CD4-positive, alpha-beta T cell treated with Interleukin-10 for 1 hour (primary cell): ENCODE measurements at places on chromosomes 2 and 18.

- DNase-seq: no peak
Observed at GRCh38 chr18:28814365-28814764, 637.4 kb upstream of the CDH2 start.

DNA sequence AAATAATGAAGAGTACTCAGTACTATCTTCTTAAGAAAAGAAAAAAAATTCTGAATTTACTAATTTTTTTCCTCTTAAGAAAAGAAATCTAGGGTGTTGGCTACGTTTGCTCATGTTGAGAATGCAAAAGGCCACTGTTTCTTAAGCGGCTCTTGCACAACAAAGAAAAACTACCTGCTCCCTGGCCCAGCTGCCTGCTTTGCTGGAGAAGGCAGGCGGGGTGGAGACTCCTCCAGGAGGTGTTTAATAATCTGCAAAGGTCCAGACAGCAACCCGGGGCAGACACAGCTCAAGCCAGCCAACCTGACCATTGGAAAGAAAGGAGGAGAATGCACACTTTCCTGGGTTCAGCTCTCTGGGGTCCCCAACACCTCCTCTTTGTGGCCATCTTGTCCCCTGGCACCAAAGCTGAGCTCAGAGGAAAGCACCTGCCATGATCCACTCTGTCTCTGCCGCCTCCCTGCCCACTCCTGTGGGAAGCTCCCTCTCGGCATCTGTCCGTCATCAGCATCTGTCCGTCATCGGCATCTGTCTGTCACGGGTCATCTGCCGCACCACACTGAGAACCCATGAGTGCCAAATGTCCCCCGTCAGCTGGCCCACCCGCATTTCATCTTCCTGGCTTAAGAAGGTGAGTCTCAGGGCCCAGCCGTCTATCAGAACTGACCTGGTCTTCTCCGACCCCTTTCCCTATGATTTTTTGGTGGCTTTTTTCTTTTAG is 11.9 kb downstream of the ZNF516 start:
- DNase-seq: no peak

DNA sequence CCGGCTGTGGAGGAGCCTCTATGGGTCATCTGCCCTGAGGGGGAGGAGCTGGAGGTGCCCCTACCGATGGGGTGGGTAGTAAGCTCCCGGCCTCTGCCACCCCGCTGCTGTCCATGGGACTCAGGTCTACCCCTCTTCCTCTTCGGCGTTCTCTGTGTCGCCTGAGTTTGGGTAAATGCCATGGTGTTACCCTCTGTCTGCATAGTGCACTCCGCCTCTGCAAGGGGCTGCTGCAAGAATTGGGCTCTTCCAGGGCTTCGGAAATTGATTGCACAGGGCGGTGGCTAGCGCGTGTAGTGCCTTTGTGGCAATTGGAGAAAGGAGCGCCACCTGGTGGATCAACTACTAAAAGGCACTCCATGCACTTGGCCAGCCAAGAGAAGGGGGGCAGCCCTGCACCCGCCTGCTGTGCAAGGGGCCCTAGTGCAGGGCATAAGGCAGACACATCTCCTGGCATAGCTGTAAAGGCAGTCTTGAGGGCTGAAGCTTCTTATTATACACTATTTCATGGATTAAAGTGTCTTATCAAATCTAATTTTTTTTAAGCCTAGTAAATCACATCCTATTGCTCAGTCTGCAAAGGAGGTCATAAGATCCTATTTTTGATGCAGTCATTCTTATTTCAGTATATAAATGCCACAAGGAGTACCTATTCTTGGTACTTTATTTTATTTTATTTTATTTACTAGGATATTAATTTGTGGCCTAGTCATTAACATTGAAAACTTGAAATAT is 308.9 kb downstream of the PDE11A start:
- peak; percentile 75 for DNase-seq

DNA sequence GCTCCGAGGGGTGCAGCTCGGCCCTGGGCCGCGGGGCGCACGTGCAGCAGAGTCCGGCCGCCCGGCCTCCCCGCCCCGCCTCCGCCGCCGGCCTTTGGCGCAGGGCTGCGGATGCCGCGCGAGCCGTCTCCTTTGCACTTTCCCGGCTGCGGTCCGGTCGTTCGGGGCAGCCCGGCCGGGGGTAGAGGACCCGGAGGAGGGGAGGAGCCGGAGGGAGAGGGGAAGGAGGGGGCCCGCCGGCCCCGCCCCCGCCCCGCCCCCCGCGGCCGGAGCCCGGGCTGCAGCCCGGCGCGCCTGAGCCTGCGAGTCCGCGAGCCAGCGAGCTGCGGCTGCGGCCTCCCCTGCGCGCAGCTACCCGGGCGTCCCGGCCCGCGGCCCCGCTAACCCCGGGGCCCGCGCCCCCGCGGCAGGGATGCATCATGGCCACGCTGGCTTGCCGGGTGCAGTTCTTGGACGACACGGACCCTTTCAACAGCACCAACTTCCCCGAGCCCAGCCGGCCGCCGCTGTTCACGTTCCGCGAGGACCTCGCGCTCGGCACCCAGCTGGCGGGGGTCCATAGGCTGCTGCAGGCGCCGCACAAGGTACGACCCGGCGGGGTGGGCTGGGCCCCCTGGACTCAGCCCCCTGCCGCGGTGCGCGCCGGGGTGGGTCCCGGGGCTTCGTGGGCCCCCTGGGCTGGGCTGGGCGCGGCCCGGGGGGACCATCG is at the start of gene FHOD3:
TSS of gene FHOD3 (plus strand) at position 297 of the 709 bp plus-strand sequence. CDS start at position 420, 123 bp downstream.
- no peak for DNase-seq
